ENCODE measurements at places on chromosomes 2 and 18.

- no peak for DNase-seq
Measured at GRCh38 chr2:30218338-30218713, 13.0 kb upstream of the LBH start.

DNA sequence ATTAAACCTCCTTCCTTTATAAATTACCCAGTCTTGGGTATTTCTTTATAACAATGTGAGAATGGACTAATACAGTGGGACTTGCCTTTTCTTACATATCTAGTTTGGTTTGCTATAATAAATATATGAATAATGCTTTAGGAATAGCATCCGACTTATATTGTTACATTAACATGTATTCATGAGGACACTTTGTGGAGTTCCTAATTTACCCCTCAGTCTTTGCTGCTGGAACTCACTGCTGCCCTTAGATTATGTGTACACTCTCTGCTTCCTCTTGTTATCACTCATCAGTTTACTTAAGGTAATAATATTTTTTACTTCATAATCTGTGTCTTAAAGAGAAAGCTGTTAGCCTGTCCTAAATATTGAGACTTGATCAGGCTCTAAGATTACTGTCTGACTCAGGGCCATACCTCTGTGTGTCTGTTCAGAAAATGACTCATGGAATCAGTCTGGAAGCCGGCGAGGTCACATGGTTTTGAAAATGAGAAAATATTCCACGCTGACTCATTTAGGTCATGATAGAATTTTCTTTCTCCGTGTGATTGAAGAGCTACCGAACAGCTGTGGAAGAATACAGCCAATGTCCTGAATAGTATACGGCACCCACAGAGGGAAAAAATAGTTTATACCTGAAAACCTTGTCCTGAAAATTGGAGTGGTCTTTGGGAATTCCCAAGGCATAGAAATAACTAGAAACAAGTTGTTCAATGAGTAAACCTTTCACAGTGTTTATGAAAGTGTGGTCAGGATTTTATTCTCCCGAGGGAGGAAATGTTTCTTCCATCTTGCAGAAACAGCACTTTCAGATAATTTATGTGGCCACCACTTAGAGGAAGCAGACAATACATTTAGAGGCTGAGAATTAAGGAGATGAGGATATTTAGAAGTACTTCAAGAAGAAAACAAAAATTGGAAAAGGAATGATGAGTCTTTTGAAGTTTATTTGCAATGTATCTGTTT is 156.4 kb downstream of the DSEL start:
- peak; percentile 13 for DNase-seq

GRCh38 chr2:207135340-207135739 is 30.4 kb downstream of the KLF7 start:
- DNase-seq = no peak

- no peak for DNase-seq
Measured at GRCh38 chr2:235954281-235954680, 213.9 kb downstream of the GBX2 start.

DNA sequence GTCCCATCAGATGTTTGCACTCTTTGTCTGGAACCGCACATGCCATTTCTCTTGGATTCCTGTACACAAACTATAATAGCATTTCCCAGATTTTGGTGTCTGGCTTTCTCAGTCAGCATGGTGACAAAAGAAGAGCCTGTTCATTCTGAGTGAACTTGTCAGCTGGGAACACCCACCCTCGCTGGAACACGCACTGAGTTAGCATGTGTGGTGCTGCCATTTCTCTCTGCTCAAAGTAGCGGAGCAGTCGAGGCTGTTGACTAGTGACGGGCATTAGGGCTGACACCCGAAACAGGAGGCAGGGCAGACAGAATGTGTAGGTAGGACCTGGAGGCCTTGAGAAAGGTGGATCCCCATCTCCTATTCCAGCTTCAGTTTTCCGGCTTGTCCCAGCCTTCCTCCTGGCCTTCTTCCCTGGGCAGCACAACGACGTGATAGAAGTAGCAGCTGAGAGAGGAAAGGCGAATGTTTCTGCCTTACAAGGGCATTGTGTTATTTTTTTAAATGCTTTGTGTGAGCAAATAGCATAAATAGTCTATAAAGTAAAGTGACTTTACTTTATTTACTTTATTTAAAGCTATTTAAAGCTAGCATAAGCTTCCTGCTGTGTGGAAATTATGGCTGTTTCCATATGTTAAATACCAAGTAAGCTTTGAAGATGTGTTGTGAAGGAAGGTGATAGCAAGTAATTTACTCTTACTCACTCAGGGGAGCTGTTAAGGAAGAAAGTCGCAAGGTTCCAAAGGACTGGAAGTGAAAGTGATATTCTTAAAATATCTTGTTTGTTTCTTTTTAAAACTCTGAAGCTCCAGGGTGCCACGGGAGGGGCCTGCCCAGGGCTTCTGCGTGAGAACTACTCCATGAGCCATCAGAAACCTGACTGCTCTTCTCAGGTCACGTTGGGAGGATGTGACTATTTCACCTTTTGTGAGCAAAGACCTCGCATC is 272.6 kb downstream of the NEDD4L start:
- DNase-seq = no peak

- DNase-seq = peak; percentile 38
Measured at GRCh38 chr18:46374850-46375249, 270.7 kb downstream of the HAUS1 start.

DNA sequence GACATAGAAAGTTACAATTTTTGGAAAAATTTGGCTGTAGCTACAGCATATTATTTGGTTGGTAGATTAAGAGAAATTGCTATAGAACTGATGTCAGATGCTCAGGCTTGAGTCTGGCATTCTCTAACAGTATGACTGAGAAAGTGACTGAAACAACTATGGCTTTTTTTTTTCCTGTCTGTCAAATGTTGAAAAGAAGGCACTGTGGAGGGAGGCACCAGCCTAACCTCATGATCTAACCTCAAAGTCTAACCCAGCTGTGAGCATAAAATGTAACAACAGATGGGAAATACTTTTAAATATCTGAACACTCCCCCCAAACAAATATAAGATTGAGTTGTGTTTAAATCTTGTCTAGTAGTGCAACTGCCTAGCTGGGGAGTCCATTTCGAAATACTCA is 629.1 kb downstream of the LRP1B start:
- DNase-seq = no peak

GRCh38 chr2:179574061-179574519 is 287.3 kb downstream of the ZNF385B start:
- no peak for DNase-seq

- DNase-seq = peak; percentile 64
Measured at GRCh38 chr2:104849618-104850141, 4.2 kb upstream of the POU3F3 start.

DNA sequence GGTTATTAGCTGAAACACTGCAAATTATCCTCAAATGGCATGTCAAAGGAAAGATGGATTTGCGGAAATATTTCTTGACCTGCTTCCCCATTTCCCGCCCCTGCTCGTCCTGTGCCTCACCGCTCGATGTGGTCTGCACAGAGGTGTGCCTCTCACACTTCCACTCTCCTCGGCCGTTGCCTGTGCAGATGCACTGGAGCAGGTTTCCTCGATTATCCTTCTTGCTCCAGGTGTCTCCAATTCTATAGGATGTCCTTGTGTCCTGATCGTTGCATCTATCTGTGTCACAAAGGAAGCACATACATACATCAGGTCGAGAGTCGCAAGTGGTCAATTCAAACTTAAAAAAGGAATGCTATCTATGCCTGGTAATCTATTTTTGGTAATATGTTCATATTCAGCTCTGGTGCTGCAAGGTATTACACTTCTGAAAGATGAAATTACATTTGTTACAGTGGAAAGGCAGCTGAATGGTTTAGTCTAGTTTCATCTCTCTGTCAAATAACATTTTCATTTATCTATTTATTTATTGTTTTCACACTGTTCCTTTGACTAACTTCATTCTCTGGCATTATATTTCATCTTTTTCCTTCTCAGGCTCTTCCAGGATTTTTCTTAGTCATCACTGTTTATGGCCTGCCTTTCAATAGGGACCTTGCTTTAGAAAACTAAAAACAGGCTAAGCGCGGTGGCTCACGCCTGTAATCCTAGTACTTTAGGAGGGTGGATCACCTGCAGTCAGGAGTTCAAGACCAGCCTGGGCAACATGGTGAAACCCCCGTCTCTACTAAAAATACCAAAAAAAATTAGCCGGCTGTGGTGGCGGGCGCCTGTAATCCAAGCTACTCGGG is 7.6 kb downstream of the FN1 start:
- no peak for DNase-seq

- DNase-seq = no peak
Measured at GRCh38 chr2:106953779-106954178, 67.8 kb upstream of the ST6GAL2 start.

DNA sequence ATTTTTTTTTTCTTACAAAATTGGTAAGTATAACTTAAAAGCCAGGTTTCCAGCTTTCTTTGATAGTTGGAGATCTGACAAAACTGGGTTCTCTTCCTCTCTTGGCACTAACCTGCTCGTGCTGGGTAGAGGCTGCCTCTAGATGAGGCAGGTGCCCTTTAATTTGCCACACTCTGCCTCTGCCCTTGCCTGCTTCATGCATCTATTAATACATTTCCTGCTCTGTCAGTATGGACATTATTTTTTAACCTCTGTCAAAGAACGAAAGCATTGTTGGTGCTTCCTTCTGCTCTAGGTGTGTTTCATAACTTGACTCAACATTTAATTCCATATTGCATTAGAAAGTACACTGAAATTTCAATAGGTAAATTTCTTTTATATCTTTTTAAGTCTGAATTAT is 490.7 kb upstream of the ZEB2 start:
- DNase-seq = no peak

GRCh38 chr2:241413929-241414580 is 58.0 kb downstream of the FARP2 start:
- no peak for DNase-seq

GRCh38 chr18:52691841-52692240 is 351.8 kb downstream of the DCC start:
- DNase-seq = no peak

GRCh38 chr18:36302676-36303075 is 5.2 kb downstream of the FHOD3 start:
- no peak for DNase-seq

- DNase-seq = no peak
Measured at GRCh38 chr2:185857691-185858090, 119.1 kb downstream of the FSIP2 start.
